ENCODE measurements at places on chromosomes 2 and 18.

- no peak for DNase-seq
Measured at GRCh38 chr2:219689676-219690628, 62.5 kb downstream of the SLC4A3 start.

DNA sequence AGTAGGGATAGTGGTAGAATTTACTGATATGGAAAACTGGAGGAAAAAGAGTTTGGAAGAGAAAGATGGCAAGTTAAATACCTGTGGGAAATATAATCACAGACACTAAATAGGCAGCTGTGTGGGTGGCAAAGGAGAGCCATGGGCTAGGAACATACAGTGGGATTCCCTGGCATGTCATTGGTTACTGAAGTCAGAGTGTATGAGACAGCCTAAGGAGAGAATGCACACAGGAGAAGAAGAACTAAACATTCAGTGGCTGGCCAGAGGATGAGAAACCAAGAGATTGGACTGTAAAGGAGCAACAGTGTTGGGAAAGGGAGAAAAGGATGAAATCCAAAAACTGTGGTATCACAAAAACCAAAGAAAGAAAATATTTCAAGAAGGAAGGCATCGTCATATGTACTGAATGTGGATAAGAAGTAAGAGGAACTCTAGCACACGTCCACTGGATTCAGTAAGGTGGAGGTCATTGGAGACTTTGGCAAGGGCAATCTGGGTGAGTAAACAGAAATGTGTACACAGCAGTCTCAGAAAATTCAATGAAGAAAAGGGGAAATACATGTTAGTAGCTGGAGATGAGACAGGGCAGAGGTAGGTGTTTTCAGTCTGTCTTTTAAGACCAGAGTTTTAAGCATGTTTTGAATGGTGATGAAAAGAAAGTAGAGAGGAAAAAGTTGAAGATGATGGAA, 83.3 kb downstream of the SPIRE1 start:
- no peak for DNase-seq

- DNase-seq = no peak
Measured at GRCh38 chr2:115199966-115200365, 757.5 kb downstream of the DPP10 start.

- no peak for DNase-seq
Measured at GRCh38 chr2:163527381-163527780, 208.4 kb downstream of the FIGN start.

DNA sequence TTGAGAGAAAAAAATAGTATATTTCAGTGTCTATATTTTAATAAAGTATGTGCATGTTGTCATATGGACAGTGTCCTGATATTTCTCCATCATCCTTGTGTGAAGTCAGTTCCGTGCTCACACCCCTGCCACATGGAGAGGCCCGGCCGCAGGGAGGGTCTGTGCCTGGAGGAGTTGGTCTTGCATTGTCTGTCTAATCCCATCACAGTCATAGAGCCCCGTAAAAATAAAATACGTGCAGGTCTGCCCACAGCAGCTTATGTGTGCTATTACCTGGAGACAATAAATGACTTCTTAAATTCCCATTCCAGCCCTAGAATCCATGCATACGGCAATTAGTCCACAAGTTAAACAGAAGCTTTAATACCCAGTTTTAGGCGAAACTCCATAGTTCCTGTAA, 20.1 kb downstream of the MAPRE2 start:
- no peak for DNase-seq

GRCh38 chr18:33682436-33682835, 104.4 kb downstream of the ASXL3 start:
- no peak for DNase-seq

DNA sequence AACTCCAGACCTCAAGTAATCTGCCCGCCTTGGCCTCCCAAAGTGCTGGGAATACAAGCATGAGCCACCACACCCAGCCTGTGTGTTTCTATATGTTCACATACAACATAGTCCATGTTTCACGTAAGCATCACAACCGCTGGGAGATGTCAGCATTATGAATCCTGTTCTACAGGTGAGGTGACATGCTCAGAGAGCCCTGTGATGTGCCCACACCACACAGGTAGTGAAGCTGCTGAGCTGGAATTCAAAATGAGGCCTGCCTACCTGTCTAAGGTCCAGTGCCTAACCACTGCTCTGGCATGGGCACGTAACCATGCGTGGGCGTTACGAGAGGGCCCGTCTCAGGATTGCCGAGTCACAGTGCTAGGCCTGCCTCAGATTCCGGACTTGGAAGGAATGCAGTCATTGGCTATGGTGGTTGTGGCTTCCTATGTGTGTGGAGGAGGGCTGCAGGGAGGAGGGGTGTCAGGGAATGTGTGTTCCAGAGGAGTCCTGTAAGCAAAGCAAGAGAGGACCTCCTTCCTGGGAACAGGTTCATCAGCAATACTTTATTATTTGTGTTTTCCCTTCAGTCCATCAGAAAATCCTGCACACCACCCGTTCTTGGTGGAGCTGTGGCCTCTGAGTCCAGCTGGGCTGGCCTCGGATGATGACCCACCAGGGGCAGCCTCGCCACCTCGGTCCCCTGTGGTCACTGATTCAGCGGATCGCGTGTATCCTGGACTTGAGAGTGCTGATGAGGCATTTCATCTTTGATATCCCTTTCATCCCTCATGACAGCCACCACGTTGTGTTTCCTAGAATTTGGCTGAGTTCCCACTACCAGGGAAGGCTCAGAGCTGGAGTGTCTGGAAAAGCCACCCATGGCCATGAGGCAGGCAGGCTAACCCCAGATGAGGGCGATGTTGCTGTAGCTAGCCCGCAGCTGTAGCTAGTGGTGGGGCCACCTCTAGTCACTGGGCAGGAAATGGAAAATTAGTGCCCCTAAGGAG, 31.1 kb downstream of the HK2 start:
- no peak for DNase-seq

- DNase-seq = no peak
Measured at GRCh38 chr2:1563943-1564891, 151.0 kb downstream of the TPO start.

- DNase-seq = no peak
Measured at GRCh38 chr18:62332431-62332830, 7.3 kb downstream of the TNFRSF11A start.

DNA sequence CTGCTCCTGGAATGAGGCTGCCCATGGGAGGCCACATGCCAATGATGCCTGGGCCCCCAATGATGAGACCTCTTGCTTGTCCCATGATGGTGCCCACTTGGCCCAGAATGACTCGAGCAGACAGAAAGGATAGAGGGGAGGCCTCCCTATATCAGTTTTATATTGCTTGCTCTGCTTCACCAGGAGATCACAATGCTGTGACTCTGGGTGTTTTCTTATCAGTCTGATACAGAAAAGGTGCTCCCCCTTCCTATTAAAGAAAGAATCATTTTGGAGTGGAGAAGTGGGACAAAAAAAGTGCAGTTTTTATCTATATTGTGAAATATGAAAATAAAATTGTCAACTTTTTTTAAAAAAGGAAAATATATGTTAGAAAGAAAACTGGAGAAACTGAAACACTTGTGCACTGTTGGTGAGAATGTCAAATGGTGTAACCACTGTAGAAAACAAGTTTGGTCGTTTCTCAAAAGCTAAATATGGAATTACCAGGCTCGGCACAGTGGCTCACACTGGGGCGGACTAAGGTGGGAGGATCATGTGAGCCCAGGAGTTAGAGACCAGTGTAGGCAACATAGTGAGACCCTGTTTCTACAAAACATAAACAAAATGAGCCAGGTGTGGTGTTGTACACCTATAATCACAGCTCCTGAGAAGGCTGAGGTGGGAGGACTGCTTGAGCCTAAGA, 21.8 kb downstream of the LPIN2 start:
- DNase-seq = no peak

GRCh38 chr2:96323849-96324248, 1.3 kb upstream of the ITPRIPL1 start:
- DNase-seq = no peak

DNA sequence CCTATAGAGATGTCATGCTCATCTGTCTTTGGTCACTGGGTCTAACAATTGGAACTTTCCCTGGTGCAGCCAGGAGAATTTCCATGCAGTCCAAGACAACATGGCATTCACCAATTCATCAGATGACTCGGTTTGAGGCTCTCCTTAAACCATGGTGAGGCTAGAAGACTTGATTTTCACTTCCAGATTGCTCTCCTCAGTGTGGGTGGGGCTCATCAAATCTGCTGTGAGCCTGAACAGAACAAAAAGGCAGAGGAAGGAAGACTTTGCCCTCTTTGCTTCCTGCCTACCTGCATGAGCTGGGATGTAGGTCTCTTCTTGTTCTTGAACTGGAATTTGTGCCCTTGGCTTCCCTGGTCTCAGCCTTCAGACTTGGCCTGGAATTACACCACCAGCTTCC, 203.4 kb upstream of the TRIB2 start:
- DNase-seq = no peak

GRCh38 chr2:64595397-64596176, 58.1 kb downstream of the SERTAD2 start:
- DNase-seq = no peak

DNA sequence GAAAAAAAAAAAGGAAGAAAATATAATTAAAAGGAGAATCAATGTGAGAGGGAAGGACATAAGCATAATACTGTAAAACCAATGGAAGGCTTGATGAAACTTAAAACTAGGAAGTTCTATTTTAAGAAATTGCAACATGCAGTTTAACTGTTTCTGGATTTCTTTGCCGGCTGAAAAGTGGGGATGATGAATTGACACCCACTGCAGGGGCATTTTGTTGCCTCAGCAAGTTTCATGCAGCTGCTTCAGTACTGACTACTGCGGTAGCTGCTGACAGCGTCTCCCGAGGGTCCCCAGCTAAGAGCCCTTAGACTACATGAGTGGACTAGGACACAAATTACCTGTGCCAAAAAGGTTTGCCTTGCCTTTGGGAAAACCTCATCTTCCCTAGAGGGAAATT, 69.2 kb downstream of the B3GNT2 start:
- DNase-seq = no peak

GRCh38 chr2:59353306-59353921, 1112.3 kb upstream of the FANCL start:
- DNase-seq = no peak

DNA sequence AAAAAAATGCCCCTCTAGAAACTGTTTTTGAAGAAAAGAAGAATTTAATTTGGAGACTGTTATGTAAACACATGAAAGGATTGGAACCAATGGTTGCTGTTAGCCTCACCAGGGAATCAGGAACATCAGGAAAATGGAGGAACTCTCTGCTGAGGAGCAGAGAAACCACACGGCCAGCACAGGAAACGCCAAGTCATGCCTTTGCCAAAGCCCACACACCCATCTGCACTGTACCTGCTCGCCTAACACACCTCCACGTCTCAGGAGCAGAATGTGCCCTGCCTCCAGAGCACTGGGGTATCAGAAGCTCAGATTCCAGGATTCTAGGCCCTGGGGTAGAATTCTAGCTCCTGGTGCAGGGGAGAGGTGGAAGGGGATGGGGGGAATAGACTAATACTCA, 9.8 kb upstream of the SCYGR1 start:
- no peak for DNase-seq

DNA sequence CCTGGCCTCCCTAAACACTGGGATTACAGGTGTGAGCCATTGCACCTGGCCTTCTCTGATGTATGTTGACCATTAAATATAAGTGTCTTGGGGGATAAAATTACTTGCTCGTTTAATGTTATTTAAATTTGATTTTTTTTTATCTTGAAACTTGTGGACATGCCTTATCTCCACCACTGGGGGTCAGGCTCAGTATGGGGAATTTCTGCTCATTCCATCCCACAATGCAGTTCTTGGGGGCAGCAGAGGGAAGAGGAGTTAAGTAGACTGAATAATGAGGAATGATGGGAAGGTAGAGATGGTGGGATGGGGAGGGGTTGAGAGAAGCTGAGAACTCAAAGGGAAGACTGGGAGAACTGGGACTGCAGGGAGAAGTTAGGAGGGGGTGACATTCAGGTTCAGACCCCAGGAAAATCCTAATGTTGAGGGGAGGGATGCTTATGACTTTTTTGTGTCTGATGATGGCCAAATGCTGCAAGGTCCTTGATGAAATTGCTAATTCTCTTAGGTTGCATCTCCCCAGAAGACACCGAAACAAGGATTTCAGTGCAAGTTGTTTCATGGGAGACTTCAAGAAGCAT, 174.2 kb downstream of the MIB1 start:
- no peak for DNase-seq

DNA sequence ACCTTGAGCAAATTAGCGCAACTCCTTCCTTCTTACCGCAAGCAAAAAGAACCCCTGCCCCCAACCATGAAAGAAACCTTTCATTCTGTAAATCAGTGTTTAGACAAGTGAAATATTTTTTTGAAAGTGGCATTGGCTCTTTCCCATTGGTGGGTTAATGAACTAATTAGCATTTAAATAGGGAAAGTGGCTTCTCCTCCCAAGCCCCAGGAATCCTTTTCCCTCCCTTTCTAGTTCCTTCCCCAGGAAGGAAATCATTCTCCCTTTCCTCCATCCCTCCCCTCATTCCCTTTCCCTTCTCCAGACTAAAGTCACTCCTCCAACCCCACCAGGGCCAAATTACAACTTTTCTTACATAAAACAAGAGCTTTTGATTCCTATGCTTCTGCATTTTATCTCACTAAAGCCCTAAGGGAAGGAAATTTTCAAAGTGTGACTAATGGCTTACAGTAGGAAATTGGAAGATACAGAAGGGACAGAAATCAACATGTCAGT, 22.9 kb upstream of the TYMS start:
- DNase-seq = no peak

DNA sequence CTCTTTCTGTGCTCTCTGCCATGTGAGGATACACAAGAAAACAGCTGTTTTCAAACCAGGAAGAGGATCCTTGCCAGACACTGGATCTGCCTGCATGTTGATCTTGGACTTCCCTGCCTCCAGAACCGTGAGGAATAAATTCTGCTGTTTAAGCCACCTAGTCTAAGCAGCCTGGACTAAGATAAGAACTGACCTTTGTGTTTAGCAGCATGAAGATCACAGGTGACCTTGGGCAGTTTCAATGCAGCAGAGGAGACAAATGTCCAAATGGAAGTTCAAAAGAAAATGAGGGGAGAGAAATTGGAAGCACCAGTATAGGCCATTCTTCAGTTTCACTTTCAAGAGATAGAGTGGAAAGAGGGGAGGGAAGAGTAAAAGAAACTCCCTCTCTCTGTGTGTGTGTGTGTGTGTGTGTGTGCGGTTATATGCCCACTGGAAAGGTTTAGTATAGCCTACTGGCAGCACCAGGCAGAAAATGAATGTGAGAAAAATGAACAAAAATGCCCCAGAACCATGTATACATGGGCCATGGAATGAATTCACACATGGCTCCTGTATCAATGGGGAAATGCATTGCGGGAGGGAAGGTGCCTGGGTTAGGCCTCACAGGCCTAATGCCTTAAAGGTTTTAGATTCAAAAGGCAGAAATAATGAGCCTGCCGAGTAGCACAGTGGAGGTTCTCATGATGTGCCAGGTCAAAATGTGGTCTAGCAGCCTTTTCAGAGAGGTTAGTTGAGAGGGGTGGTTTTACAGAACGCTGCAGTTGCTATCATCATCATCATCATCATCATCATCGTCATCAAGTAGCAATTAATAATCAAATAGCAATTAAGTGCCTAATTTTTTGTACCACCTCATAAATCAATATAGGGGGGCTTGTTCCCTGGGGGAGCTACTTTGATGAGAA, 1.1 kb upstream of the CERS6 start:
- DNase-seq = no peak

GRCh38 chr2:10265329-10266132, 37.2 kb upstream of the HPCAL1 start:
- no peak for DNase-seq

- no peak for DNase-seq
Measured at GRCh38 chr2:10794876-10795275, 17.7 kb downstream of the PDIA6 start.

Measured in stimulated activated CD4-positive, alpha-beta T cell treated with anti-CD3 and anti-CD28 coated beads, TNF-alpha, amount 100 ng/mL, for 1 hour (primary cell).